ENCODE measurements at places on chromosomes 6 and 20.

DNA sequence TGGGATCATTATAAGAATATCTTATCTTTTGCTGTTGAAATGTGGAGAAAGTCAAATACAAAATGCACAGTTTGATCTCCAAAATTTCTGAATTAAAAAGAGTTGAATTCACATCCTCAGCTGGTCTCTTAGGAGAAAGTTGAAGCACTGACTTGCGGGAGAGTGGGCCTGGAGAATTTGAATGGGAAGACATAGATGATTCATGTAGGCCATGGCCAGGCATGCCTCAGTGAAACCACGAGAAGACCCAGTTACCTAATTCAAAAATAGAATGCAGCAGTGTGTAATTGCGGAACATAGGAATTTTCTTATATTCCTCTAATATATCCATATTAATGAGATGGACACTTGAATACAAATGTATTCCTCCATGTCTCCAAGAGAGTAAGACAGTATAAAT is 53.0 kb upstream of the DTNBP1 start:
- DNase-seq, result no peak

DNA sequence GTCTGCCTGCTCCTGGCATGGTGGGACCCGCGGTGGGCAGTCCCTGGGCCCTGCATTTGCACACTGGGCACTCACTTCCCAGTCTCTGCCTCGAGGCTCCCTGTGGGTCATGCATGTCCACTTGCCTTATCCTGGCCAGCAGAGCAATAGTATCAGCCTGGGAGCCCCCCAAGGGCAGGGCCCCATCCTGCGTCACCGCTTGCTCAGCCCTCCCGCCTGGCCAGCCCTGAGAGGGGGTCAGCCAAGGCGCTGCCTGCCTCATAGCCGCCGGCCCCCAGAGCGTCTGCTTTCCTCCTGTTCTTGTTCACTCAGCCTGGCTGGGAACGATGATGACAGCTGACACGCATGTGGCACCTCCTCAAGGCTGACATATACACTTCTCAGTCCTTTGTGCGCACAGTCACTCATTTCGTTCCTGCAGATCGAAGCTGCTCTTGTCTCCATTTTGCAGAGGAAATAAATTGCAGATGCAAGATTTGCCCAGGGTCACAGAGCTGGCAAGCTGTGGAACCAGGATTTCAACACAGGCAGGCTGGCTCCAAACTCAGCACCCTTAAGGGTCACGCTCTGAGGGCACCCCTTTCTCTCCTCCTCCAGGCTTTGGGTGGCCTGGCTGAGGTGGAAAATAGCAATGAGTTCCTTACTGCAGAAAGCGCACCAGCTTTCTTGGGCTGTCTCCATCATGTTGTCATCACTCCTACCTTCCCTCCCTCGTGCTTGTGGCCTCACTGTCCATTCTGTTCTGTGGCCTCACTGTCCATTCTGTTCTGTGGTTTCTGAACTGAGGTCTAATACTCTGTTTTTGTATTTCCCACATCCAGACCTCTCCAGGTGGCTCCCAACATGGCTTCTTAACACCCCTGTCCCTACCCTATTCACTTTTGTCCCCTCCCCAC is 17.2 kb downstream of the KCNK17 start:
- DNase-seq, result no peak

DNA sequence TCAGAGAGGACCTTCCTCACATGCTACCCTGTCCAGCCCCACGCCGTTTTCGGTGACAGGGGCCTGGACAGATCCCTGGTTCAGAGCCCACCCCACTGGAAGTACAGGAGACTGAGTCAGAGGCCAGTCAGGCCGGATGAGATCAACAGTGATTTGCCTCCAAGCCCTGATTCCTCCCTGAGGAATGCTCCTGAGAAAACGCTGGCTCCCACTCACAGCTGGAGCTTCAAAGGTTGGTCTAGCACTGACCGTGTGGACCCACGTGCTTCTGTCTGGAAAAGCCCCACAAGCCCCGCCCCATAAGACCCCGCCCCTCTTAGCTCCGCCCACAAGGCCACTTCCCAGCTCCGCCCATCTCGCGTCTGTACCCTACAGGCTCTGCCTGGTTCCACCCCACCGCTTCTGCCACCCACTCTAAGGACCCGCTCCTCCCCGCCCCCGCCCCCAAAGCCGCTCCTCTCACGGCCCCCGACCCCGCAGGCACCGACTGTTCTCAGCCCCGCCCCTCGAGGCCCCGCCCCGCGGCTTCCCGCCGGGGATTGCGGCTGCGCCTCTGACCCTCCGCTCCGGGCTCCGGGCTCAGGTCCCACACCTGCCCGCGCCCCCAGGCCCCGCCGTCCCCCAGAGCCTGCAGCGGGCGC is 64.9 kb upstream of the BHLHE23 start:
- DNase-seq, result peak; percentile 55

DNA sequence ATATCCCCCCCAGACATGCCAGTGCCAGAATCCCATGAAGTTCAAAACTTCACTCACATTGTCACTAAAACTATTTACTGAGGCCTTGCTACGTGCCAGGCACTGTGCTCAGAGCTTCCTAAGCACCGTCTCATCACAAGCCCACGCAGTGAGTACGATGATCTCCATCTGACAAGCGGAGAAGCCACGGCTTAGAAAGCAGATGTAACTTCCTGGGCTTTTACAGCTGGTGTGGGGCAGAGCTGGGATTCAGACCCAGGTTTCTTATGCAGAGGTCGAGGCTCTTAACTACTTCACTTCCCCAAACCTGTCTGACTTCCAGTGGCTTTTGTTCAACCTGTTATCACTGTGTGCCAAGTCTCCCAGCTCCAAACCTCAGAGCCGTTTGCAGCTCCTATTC is 8.3 kb downstream of the MDGA1 start:
- DNase-seq, result peak; percentile 42

GRCh38 chr6:11653028-11653583 is 115.6 kb downstream of the TMEM170B start:
- no peak for DNase-seq
